Thoracic aorta (tissue), 2 donors: ENCODE measurements at places on chromosomes 12 and 14. TPM values are rescaled to one million over a fixed set of nuclear protein-coding genes. Genes with fewer than 3 reads are reported as not detected.
A peak's percentile ranks its signal among the peaks of the same experiment; 100 is the strongest.

DNA sequence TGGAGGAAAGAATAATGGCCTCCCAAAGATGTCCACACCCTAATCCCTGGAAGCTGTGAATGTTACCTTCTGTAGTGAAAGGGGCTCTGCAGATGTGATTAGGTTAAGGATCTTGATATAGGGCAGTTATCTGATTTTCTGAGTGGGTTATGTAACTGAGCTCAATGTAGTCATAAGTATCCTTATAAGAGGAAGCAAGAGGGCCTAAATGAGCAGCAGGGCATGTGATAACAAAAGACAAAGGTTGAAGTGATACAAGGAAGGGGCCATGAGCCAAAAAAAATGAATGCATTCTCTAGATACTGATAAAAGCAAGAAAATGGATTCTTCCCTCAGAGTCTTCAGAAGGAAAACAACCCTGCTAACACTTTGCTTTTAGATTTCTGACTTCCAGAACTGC is 78.8 kb downstream of the OSBPL8 start:
- no peaks in the 10 kb centered on the region for H3K4me1 ChIP-seq
- H3K27me3 ChIP-seq: no peaks in the 10 kb centered on the region
- H3K36me3 ChIP-seq: peaks cover 5% of the 10 kb centered on the region
- H3K27ac ChIP-seq: no peak overlapping the region

Gene NOVA1
- total RNA-seq: 11.0 TPM

DNA sequence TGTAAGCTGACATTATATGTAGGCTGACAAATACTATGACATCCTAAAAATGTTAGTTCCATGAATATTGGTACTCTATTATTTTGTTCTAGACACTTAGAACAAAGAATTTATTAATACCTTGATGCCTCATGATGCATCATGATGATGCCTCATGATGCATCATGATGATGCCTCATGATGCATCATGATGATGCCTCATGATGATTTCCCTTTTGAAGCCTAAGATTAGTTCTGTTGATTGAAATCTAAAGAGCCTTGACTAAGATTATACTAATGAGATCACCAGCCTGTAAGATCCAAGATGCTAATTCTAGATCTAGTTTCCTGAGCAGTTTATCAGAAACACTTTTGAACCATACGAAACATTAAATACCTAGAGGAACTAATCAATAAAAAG is 4.6 kb upstream of the CEP128 start:
- no peak overlapping the region for H3K27ac ChIP-seq
- DNase-seq: no peak
- H3K36me3 ChIP-seq: no peaks in the 10 kb centered on the region
- H3K4me3 ChIP-seq: no peak overlapping the region

DNA sequence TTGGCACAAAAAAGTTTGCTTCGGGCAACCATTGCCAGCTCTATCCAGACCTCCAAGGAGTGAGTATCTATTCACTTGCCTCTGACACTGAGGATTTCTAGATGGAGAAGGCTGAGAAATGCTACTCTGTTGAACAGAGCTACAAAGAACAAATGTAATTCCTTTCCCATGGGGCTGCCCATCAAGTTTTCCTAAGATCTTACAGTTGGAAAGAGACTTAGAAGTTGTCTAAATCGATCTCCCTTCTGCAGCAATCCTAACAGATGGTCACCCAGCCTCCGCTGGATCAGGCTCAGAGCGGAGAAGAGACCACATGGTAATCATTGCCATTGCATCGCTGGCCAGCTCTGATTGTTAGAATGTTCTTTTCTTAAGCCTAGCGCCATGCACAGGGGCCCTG is 110.1 kb upstream of the BCL2L14 start:
- H3K4me1 ChIP-seq: no peaks in the 10 kb centered on the region
- no peaks in the 10 kb centered on the region for H3K27me3 ChIP-seq
- no peak overlapping the region for H3K27ac ChIP-seq
- H3K4me3 ChIP-seq: no peak overlapping the region

GRCh38 chr14:71320734-71321573 is 413.7 kb downstream of the PCNX1 start:
- peaks cover 22% of the 10 kb centered on the region for H3K4me1 ChIP-seq
- H3K36me3 ChIP-seq: no peaks in the 10 kb centered on the region
- H3K27ac ChIP-seq: peak overlapping the region; percentile 99
- DNase-seq: no peak

- no peak overlapping the region for H3K27ac ChIP-seq
- H3K4me1 ChIP-seq: no peaks in the 10 kb centered on the region
- no peak overlapping the region for H3K4me3 ChIP-seq
- DNase-seq: no peak
Observed at GRCh38 chr14:80792771-80793170, 148.8 kb downstream of the CEP128 start.

DNA sequence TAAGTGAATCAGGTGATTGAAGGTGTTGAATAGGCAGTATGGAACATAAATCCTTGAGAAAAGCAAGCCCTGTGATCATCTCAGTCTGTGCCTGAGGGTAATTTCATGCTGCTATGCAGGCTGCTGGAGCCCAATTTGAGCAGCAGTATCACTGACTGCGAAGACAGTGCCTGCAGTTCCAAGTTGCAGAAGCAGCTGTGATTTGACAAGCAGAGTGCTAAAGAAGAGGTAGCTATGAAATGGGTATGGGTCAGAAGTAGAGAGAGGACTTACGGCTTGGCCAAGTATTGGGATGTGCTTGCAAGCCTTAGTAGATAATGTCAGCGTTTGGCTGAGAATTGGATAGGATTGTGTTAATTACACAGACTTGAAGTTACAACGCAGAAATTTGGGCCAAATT is 22.5 kb downstream of the PIK3C2G start:
- no peaks in the 10 kb centered on the region for H3K4me1 ChIP-seq
- no peaks in the 10 kb centered on the region for H3K36me3 ChIP-seq
- no peak for DNase-seq
- no peak overlapping the region for H3K4me3 ChIP-seq
- H3K27me3 ChIP-seq: no peaks in the 10 kb centered on the region
- H3K27ac ChIP-seq: no peak overlapping the region

DNA sequence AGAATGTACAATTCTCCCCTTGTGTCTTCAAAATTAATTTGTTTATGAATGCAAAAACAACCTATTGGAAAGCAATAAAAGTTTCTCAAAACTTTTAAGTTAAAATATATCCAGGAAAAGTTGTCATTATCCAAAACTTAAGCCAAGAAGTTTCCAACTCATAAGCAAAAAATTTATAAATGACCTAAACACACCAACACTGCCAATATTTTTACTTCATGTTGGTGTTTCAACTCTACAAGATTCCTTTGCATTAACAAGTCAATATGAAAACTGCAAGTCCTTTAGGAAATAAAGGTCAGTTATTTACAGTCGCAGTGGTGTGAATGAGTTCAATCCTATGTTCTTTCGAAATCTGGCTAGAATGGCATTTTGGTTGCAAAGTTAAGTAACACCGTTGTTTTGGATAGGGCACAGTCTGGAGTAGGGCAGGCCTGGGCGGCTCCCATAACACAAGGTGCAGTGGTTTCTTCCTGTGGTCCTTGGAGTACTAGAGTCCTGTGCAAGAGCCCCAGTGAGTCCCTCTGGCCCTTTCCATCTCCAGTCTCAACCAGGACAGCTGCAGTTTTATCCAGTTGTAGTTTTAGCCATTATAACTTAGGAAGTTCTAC is 151.4 kb downstream of the MED13L start:
- no peaks in the 10 kb centered on the region for H3K36me3 ChIP-seq
- DNase-seq: no peak
- H3K4me3 ChIP-seq: no peak overlapping the region

GRCh38 chr12:111598637-111599452 is at the start of gene ATXN2:
Gene ATXN2 (minus strand): TSS chr12:111599315. CDS start chr12:111599034, 281 bp downstream.
- peak; percentile 4 for DNase-seq
- peaks cover 16% of the 10 kb centered on the region for H3K4me1 ChIP-seq
- peak within 1 kb of the TSS; percentile 94 for H3K27ac ChIP-seq
- peak within 1 kb of the TSS; percentile 98 for H3K4me3 ChIP-seq
- no peaks in the 10 kb centered on the region for H3K36me3 ChIP-seq
